HT1080 (cell line): ENCODE measurements at places on chromosomes 4 and X.
A peak's percentile ranks its signal among the peaks of the same experiment; 100 is the strongest.

GRCh38 chr4:22884157-22884556 lies 191.4 kb downstream of the GBA3 start:
- DNase-seq = no peak

- peak; percentile 32 for DNase-seq
These were observed 103.4 kb downstream of the MFAP3L start for GRCh38 chr4:169922632-169923276.

- no peak for DNase-seq
These were observed 2.1 kb downstream of the GUCY1A1 start for GRCh38 chr4:155668707-155669220.

DNA sequence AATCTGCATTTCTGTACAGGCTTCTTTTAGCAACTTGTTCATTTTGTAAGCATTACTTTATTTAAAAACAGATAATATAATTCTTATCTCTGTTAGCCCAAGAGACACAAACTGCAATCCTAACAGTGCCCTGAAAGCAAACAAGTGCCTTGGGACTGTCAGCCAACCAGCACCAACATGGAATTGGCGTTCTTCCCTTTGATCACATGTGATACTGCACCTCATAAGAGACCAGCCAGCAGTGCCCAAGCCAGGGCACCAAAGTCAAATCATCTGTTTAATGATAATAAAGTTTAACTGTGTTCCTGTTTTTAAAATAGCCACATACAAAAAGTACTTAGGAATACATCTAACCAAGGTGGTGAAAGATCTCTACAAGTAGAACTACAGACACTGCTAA lies 223.2 kb downstream of the PRDM5 start:
- no peak for DNase-seq

GRCh38 chr4:157818946-157819692 lies 353.7 kb downstream of the GASK1B start:
- DNase-seq = no peak

DNA sequence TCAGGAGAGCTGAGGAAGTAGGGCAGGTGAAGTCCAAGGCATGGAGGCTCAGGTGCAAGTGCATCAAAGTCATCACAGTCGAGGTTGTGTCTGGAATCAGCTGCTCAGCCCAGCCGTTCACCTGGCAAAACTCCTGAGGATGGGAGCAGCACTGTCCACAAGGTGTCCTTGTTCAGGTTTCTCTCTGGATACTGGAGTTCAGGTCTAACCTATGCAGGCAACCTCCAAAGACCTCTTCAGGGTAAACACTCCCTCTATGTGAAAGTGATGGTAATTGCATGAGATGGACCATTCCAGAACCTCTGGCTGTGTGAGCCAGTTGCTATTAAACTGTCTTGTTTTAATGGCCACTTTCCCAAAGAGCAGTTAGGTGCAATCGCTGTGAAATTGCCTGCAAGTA lies 120.2 kb upstream of the PSAPL1 start:
- no peak for DNase-seq

- no peak for DNase-seq
These were observed 5.7 kb downstream of the GPRIN3 start for GRCh38 chr4:89301902-89302301.

DNA sequence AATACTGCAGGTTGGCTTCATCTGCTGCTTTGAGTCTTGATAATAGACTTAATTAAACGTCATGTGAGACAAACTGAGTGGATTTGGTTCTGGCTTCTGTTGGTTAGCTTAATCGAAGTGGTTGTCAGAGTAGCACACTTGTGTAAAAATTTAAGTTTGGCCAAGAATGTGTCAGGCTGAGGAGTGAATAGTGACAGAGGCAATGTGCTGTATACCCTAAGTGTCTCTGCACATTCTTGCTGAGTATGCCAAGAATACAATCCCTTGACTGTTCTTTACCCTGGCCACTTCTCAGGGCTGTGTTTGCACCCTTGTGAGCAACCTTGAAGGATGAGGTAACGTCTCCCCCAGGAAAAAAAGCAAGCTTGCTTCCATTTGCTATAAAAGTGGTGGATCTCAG lies 14.9 kb downstream of the RPS3A start:
- no peak for DNase-seq

DNA sequence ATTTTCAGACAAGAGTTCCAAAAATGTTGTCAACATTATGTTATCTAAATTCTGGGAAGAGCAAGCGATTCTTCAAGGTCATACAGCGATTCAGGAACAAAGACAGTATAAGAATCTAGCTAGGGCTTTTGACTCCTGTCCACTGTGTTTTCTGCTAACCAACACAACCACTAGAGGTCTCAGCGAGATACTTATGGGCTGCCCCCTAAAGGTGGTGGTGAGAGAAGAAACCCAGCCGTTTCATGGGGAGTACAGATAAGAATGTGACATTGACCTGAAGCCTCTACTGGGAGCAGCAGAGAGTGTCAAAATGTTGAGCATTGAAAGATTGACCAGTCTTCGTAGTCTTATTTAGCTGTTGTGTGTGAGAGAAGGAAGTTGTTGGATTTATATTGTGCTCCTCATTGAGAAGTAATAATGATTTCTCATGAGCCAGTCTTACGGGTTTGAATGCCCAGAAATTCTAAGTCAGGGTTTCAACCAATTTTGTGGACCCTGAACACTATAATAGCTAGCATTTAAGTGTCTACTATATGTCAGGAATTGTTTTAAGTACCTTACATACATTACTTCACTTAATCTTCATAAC lies 168.3 kb downstream of the SPRY1 start:
- DNase-seq = peak; percentile 64

- peak; percentile 26 for DNase-seq
These were observed 372.6 kb upstream of the TECRL start for GRCh38 chr4:64781737-64782326.

DNA sequence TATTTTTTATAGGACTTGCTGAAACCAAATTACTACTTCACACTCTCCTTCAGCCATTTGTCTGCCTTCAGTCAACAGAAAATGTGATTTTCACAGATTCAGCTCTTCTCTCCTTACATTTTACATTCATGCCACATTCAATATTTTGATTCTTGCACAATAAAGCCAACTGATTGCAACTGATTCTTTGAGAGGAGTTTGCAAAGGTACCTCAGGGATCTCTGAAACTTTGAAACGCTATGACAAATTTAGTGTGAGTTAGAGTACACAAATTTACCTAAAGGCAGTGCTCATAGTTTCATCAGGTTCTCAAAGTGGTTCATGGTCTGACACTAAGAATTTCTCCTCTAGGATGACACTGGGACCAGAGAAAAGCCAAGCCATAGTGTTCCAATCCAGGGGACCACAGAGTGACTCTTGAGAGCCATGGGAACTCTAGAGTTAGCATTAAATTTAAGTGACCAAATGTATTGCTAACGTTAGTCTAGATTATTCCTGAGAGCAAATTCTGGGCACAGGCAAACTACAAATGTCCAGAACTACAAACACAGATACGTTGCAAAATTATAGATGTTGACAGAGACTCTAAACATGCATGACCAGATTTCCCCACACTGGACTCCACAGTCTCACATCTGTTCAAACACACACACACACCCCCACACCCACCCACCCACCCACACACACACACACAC lies 9.0 kb downstream of the CSN3 start:
- DNase-seq = no peak

GRCh38 chr4:23388255-23388654 lies 501.6 kb downstream of the PPARGC1A start:
- no peak for DNase-seq

GRCh38 chr4:68499021-68499420 lies 51.8 kb downstream of the TMPRSS11E start:
- no peak for DNase-seq

GRCh38 chr4:67103001-67103747 lies 442.1 kb downstream of the CENPC start:
- no peak for DNase-seq

DNA sequence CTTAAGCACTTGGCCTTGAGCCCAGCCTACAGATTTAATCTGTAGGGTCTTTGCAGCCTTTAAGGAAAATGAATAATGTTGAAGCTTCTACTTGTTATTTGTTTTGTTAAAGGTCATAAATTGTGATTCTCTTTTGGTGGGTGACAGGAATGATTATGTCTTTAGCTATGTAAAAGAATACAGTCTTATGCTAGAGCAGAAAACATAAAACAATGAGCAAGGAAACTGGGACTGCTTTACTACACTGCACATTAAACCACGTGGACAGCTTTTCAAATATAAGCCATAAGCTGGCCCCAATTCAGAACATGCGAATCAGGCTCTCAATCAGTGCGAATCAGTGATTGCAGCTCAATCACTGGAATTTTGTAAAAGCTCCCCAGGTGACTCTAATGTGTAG lies 40.9 kb upstream of the TBC1D19 start:
- DNase-seq = no peak

DNA sequence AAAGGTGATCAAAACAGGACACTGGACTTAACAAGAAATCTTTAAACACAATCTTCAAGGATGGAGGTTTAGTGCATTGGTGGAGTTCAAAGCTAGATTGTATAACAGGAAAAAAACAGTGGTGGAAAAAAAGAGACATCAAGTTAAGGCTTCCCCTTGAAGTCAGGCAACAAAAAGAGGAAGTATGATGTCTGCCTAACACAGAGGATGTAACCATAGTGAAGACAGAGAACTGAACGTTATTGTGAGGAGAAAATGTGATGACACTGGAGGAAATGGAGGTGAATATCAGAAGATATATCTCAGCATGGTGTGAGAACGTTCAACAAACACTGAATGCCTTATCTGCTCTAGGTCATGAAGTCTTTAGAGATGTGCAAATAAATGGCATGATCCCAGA lies 192.4 kb upstream of the AR start:
- no peak for DNase-seq

DNA sequence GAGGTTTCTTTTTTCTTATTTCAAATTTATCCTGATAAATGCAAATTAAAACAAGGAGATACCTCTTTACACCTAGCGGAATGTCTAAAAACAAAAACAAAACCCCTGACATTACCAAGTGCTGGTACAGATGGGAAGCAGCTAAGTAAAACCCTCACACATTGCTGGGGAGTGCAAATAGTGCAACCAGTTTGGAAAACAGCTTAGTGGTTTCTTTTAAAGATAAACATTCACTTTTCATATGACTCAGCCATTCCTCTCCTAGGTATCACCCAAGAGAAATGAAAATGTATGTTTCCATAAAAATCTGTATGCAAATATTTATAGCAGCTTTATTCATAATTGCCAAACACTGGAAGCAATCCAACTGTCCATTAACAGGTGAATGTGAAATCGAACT lies 84.1 kb upstream of the HELT start:
- DNase-seq = no peak

DNA sequence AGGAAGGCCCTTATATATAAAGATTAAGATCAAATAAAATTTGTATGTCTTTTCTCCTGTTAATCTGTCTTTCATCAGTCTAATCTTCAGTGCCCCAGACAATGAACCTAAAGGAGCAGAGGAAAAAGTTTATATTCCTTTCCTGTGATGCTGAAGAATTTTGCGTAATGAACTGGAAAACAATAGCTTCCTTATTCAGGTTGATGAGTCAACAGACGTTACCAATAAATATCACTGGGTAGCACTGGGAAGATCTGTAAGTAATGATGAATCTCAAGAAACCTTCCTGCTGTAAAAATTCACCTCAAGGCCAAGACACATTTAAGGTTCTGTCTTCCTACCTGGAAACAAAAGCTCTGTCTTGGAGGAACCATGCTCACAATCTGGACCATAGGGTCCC lies 25.5 kb downstream of the CDKN2AIP start:
- DNase-seq = peak; percentile 89

DNA sequence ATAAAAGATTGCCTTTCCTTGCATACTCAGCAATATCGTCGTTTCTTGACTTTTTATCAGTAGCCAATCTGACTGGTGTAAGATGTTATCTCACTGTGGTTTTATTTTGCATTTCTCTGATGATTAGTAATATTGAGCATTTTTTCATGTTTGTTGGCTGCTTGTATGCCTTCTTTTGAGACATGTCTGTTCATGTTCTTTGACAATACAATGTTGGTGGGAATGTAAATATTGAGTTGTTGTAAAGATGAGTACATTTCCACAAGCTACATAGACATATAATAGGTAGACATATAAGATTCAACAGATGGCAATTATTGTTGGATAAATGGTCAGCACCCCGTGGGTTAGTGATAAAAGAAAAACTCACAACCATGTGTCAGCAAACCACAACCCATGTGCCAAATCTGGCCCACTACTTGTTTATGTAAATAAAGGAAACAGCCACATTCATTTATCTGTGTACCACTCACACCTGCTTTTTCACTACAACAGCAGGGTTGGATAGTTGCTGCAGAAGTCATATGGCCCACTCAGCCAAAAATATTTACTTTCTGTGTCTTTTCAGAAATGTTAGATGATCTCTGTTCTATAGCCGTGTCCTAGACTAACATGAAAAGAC lies 153.1 kb upstream of the VCX start:
- no peak for DNase-seq

- DNase-seq = no peak
These were observed 93.6 kb upstream of the PTPN13 start for GRCh38 chr4:86500527-86500926.

DNA sequence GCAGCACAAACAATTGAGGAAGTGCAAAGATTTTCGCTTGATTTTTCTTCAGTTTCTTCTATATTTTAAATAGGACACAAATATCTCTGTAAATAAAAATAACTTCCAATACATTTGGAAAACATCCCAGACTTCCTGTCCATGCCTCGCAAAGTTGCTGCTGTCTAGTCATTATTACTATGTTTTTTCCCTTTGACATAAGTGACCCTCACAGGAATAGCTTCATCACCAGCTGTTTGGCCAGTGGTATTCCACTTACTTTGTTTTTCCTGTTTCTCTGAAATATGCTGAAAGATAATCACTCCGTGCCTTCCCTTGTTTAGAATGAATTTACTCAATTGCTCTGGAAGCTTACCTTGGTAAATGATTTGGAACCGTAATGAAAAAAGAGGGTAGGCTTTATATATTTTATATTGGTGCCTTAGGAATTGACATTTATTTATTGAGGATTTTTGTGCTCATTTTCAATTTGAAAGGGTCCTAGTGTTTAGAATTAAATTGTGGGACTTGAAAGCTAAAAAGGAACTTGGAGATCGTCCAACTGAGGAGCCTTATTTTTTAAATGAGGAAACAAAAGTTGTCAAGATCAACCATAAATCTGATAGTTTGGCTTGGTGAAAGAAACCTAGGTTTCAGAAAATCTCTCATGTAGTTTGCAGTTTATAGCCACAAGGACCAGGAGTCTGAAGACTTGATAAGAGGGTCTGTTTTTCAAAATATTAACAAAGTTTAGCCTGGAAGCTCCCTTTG lies 65.6 kb downstream of the CDKL5 start:
- no peak for DNase-seq

GRCh38 chr4:76003620-76004019 lies 3.7 kb downstream of the CXCL9 start:
- no peak for DNase-seq

GRCh38 chr4:178086320-178086719 lies 644.1 kb upstream of the AGA start:
- no peak for DNase-seq

- DNase-seq = no peak
These were observed 1898.0 kb upstream of the PCDH7 start for GRCh38 chr4:28822163-28822562.
